ENCODE measurements at places on chromosomes 2 and 18. TPM values are rescaled to one million over a fixed set of nuclear protein-coding genes. Genes with fewer than 3 reads are reported as not detected.

- DNase-seq: no peak
Observed at GRCh38 chr2:174633623-174633930, 36.0 kb upstream of the WIPF1 start.

DNA sequence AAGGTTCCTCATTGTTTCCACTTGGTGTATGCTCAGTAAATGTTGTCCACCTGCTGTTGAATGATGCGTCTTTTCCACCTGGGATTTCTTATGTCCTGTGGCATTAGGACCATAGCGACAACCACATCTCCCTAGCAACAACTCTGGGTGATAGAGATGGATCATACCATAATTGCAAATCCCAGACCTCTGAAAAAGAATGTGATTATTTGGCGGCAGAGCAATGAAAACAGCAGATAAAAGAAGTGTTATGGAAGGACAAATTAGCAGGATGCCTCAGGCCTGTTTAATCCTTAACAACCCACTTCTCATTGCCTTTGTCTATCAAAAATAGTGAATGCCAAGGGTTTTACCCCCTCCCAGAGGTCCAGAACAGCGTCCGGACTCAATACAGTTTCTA lies 278.9 kb downstream of the TSN start:
- DNase-seq: no peak

- peak; percentile 83 for DNase-seq
Observed at GRCh38 chr2:177164584-177165052, 48.0 kb upstream of the HNRNPA3 start.

SMYD1 gene
- not detected for total RNA-seq

- DNase-seq: no peak
Observed at GRCh38 chr18:58051765-58052460, 7.9 kb downstream of the NEDD4L start.

Data from Daoy (cell line).